ENCODE measurements at places on chromosomes 1 and 21. TPM values are rescaled to one million over a fixed set of nuclear protein-coding genes. Genes with fewer than 3 reads are reported as not detected.

PEX14 gene
- total RNA-seq, result 22.2 TPM

DNA sequence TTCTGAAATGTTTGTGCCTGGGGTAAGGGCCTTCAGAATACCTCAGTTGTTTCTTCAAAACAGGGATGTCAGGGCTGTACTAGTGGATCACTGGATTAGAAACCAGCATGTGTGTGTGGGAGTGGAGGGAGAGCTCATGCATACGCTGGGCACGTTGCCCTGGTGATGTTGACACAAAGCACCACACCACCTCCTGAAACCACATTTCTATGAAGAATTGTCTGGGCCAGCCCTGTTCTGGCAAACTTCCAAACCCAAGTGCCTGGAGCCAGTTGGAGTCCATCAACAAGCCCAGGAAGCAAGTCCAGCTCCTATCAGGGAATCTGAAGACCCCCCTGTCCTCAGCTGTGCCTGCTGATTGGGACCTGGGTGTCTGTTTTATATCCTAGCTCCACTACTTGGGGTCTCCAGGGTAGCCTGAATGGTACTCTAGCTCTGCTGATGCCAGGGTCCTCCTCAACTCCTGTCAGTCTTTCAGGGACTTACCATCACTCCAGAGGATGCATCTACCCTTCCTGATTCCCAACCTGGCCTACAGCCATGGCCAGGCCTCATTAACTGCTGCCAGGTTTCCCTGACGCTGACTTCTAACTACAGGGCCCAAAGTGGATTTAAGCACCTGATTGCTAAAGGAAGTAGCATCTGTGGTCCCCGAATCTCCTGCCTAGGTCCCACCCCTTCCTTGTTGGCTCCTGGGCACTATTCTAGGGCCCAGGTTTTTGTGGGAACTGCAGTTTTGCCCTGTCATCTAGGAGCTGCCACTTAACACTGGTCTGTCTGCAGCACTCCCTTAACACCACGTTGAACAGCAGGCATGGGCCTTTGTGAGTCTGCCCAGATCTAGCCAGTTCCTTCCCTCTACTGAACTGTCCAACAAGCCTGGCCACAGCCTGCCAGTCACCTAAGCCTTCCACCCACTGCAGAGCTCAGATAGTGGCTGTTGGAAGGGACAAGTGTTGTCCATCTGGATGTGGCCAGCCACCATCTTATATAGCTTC lies 45.5 kb downstream of the LPAR3 start:
- no peak for DNase-seq

GRCh38 chr1:175810305-175810704 lies 66.9 kb upstream of the TNR start:
- no peak for DNase-seq

MRPL24 gene
- 132 TPM for total RNA-seq

DNA sequence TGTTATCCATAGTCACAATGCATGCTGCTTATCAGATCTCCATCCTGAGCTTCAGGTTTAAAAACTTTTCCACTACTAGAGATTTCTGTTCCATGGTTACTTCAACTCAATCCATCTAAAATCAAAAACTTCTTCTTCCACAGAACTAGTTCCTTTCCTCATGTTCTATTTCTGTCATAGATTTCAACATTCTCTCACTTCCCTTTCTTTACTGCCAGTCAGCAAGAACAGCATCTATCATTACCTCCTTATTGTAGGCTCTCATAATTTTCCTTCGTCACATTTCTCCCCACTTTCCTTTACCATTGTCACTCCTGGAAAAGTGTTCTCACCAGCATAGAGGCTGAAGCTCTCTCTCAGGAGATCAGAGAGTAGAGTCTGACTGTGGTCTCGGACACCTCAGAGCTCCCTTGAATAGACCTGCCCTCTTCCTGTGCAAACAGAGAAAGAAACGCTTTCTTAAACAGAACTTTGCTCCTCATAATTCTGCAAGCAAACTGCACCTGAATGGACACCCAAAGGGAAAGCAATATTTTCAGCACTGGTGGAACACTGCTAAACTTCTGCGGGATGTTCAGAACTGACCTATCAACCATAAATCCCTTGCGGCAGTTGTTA lies 48.7 kb upstream of the KIRREL1 start:
- no peak for DNase-seq

DNA sequence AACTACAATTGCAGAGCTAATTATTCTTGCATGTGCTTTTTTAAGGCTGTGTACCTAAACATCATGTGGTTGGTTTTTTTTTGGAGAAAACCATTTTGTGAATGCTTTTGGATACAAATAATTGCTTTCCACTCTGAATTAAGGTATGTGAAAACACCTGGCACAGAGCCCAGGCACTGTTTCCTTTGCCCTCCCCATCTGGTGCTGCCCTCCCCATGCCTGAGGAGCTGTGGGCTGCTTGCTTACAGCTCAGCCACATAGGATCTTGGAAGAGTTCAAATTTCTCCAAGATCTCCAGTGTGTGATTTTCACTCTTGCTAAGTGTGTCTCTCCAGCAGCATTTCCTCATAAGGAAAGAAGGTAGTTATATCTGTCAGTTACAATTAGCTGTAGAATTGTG lies 27.8 kb downstream of the DNM3 start:
- no peak for DNase-seq

- DNase-seq, result no peak
These were observed 84.4 kb downstream of the AKT3 start for GRCh38 chr1:243765676-243766075.

DNA sequence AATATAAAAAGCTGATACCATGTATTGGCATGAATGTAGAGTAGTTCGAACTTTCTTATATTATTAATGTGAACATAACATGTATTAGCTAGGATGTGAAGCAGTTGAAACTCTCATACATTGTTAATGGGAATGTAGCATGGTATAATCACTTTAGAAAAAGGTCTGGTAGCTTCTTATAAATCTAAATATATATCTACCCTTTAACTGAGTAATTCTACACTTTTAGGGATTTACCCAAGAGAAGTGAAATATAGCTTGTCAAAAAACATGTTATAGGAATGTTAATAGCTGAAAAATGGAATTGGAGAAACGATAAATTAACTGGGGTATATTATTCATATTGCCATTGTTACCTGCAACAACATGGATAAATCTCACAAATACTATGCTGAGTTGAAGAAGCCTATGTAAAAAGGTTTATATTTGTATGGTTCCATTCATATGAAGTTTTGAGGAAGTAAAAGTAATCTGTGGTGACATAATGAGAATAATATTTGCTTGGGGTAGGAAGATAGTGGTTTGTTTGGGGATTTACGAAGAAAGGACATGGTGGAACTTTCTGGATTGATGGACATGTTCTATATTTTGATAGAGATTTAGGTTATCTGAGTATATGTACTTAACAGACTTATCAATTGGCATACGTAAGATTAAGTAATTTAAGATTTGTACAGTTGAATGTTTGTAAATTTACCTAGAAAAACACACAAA lies 76.6 kb downstream of the MAST2 start:
- no peak for DNase-seq

DNA sequence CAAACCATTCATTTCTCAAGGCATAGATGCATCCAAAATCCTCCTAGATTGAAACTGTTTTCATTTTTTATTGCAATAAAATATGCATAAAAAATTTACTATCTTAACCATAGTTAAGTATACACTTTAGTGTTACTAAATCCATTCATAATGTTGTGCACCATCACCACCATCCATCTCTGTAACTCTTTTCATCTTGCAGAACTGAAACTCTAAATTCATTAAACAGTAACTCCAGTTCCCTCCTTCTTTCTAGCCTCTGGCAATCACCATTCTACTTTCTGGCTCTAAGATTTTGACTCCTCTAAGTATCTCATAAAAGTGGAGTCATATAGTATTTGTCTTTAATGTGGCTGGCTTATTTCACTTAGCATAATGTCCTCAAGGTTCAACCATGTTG lies 236.8 kb downstream of the SMYD3 start:
- DNase-seq, result no peak

GRCh38 chr1:234665975-234666605 lies 56.1 kb upstream of the IRF2BP2 start:
- DNase-seq, result no peak

GRCh38 chr1:95249916-95250315 lies 15.9 kb downstream of the RWDD3 start:
- no peak for DNase-seq

- no peak for DNase-seq
These were observed 11.1 kb upstream of the KCNE1 start for GRCh38 chr21:34523019-34523555.

- no peak for DNase-seq
These were observed 98.5 kb downstream of the GALNT2 start for GRCh38 chr1:230165536-230165935.

- DNase-seq, result peak; percentile 10
These were observed 28.2 kb downstream of the VAV3 start for GRCh38 chr1:107936498-107937481.

SLC45A3 gene
- 1.4 TPM for total RNA-seq

GRCh38 chr21:25759573-25759972 lies 24.8 kb downstream of the GABPA start:
- no peak for DNase-seq

- no peak for DNase-seq
These were observed 115.8 kb downstream of the TBX19 start for GRCh38 chr1:168396508-168396907.

- DNase-seq, result no peak
These were observed at the start of gene MTARC2 for GRCh38 chr1:220748089-220748934. Gene MTARC2 (plus strand): TSS chr1:220748322. CDS start chr1:220748532, 210 bp downstream.

ISG20L2 gene
- total RNA-seq, result 65.9 TPM

KIF26B gene
- 0.10 TPM for total RNA-seq

DNA sequence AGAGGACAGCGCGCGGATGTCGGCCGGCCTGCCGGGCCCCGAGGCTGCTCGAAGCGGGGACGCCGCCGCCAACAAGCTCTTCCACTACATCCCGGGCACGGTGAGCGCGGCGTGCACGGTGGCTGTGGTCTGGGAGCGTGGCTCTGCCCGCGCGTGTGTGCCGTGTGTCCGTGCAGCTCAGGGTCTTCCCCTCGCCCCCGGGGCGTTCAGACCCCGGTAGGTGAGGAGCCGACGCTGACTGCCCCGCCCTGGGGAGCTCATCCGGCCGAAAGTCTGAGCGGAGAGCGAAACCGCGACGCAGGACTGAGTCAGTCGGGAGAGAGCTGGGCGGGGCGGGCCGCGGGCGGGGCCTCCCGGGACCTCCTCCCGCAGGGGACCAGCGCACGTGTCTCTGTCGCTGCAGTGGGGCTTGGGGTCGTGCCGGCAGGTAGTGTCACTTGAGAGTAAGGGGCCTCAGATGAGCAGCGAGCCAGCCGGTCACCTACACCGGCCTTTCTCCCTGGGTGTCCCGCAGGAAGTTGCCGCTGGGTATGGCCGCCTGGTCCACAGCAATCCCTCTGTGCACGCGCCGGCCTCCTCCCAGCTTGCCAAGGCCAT lies 520 bp downstream of the PLEKHN1 start:
- peak; percentile 85 for DNase-seq

DNA sequence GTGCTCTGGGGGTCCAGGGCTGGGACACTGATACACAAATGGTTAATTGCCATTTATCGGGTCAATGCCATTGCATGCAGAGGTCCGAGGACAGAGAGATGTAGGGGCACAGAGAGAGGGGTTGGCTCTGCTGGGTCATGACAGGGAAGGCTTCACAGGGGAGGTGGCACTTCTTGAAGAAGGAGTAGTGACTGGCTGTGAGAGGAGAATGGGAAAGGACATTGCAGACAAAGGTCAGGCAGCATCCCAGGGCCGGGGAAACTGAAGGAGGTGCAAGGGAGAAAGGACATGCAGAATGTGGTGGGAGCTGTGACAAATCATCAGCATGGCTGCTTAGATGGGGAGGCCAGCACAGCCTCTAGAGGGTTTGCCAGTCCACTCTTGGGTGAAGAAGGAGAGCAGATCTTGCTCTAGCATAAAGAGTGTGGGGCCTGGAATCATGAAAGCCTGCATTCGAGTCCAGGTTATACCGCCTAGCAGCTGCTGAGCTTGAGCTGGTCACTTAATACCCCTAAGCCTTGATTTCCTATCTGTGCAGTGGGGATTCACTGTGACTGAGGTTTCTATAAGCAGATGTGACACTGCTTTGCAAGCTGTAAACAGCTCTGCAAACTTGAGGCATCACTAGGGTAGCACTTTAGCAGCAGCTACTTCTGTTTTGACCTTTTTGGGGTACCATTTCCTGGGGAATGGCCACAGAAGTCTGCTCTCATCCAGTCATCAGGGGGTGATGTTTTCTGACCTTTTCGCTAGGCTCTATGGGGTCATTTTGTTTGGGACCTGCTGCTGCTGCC lies 59.2 kb upstream of the EPS8L3 start:
- no peak for DNase-seq

B3GALT5 gene
- 0.03 TPM for total RNA-seq

DNA sequence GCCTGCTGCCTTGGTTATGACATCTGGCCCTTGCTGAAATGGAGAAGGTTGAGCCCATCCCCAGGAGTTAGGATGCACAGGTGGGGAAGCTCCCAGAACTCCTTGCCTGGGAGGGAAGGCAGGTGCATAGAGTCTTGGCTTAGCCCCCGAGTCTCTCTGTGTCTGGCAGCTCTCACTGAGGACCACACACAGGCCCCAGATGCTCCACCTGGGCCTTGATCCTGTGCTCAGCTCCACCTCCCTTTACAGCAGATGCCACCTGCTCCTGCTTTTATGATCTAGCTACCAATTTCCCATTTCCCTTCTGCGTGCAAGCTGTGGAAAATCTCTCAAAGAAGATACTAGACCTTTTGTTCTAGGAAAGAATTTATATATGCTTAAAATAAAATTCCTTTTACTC lies 28.8 kb upstream of the KCNJ6 start:
- no peak for DNase-seq

DNA sequence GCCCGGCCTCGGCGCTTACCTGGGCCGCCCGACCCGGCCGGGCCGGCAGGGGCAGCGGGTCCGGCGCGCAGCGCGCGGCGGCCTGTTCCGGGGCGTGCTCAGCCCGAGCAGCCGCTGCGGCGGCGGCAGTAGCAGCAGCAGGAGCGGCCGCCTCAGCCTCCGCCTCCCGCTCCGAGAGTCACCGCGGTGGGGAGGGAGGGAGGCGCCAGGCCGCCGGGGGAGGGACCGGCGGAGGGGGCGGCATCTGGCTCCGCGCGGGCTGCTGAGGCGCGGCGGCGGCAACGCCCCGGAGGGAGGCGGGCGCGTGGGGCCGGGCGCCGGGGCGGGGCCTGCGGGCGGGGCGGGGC lies at the start of gene CTNNBIP1:
Gene CTNNBIP1 (minus strand): TSS at position 194 of the 347 bp plus-strand sequence. CDS start 38,205 bp downstream, outside the sequence.
- no peak for DNase-seq
